ENCODE measurements at places on chromosomes 1 and 21.
A peak's percentile ranks its signal among the peaks of the same experiment; 100 is the strongest.

DNA sequence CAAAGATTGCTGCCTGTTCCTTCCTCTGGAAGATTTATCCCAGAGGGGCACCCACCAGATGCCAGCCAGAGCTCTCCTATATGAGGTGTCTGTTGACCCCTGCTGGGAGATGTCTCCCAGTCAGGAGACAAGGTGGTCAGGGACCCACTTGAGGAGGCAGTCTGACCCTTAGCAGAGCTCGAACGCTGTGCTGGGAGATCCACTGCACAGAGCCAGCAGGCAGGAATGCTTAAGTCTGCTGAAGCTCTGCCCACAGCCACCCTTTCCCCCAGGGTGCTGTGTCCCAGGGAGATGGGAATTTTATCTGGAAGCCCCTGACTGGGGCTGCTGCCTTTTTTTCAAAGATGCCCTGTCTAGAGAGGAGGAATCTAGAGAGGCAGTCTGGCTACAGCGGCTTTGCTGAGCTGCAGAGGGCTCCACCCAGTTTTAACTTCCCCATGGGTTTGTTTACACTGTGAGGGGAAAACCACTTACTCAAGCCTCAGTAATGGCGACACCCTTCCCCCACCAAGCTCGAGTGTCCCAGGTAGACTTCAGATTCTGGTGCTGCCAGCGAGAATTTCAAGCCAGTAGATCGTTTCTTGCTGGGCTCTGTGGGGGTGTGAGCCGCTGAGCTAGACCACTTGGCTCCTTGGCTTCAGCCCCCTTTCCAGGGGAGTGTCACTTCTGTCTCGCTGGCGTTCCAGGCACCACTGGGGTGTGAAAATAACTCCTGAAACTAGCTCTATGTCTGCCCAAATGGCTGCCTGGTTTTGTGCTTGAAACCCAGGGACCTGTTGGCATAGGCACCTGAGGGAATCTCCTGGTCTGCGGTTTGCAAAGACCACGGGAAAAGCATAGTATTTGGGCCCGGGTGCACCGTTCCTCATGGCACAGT, 51.1 kb upstream of the PDC start:
- no peak for DNase-seq

GRCh38 chr21:37564924-37565529, 198.5 kb downstream of the DYRK1A start:
- no peak for DNase-seq

DNA sequence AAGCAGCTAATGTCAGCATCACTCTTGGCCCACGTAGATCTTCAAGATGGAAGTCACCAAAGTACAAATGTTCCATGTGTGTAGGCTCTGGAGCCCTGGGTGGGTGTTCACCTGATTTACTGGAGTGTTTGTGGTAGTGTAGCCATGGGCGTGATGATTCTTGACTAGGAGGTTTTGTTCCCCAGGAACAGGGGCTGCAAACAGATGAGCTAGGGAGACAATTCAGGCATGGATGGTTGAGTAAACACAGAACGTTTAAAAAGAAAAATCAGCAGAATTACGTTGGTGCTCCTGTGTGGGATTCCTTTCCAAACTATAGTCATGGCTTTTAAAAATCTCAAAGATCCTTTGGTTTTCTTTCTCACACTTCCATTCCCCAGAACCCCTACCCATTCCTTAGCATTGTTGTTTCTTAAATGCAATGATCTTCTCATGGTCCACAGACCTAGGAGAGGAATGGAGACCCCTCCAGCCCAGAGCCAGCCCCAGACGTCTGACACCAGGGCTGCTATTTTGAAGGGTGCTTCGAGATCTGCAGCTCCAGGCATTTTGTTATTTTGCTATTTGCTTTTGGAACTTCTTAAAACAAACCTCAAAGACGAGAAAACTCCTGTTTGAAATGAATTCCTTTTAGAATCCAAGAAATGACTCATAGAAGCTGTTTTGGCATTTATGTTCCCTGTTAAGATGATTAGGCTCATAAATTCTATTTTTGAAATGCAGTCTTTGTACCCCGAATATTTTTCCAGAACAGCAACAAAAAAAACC, 115.1 kb downstream of the ETS2 start:
- DNase-seq: peak; percentile 61

DNA sequence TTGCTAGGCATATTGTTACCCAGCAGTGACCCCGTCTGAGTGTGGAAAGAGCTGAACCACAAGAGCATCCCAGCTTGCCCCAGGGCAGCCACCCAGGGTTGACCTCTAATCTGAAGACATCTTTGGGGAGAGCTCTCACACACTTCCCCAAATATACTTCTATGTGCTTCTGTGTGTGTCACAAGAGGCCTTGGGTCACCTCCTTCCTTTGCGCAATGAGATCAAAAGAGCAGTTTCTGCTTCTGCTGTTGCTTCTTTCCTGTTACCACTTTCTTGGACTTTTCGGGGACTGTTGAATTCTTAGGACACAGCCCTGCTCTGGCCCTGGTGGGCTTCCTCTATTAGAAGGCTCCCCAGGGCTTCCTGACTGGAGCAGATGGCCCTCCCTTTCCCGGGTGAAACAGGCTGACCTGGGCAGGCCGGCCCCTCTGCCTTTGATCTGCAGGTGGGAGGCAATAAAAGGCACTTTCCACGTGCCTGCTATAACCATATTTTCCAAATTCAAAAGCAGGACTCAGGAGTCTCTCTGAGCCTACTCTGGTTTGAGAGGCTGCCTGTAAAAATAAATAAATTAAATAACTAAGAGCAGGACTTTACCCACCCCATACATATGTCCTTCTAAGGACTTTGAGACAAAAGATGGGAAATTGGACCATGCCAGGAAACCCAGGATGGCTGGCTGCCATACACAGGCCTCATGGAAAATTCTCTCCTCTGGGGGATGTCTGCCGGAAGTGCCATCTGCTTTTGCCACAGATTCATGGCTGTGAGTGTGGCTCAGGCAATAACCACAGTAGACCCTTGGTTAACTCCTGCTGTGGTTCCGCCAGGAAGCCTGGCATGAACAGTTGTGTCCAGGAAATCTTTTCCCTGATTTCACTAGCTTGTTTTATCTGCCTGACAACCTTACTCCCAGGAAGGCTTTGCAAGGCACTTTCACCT, 28.3 kb upstream of the RCSD1 start:
- DNase-seq: no peak

GRCh38 chr1:99527078-99527477, 118.8 kb upstream of the PALMD start:
- DNase-seq: peak; percentile 34

GRCh38 chr21:37575580-37575979, 209.0 kb downstream of the DYRK1A start:
- no peak for DNase-seq

DNA sequence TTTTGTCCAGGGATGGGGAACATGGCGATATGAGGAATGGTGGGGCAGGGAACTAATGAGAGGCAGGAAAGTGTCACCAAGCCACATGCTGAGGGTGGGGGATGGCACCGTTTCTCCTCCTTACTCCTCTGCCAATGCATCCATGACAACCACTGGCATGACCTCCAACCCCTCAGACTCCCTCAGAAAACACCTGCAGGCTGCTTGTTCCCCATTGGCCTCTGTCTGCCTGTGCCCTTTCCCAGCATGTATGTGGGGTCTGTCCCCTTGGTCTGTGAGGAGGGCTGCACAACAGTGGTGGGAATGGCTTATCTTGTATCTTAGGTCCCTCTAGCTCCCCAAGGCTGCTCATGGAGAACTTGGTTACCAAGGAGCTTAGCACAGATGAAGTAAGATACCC, 137.2 kb upstream of the NGF start:
- DNase-seq: no peak

GRCh38 chr1:19427087-19427781, 58.1 kb downstream of the CAPZB start:
- peak; percentile 57 for DNase-seq

- DNase-seq: peak; percentile 34
Measured at GRCh38 chr1:30856260-30856790, 52.2 kb downstream of the SDC3 start.

GRCh38 chr1:172843444-172843843, 184.5 kb downstream of the FASLG start:
- no peak for DNase-seq

DNA sequence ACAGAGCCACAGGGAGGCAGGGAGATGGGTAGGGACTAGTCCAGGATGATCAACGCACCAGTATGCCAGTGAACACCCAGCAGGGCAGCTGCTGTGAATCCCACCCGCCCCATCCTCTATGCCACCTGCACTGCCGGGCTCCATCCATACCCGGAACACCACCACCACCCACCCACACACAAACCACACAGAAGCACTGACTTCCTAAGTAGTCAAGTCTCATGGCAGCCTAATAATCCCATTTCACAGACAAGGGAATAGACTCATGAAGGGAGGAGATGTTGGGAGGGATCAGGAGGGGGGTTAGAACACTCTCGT, 6.3 kb downstream of the DRAXIN start:
- no peak for DNase-seq

DNA sequence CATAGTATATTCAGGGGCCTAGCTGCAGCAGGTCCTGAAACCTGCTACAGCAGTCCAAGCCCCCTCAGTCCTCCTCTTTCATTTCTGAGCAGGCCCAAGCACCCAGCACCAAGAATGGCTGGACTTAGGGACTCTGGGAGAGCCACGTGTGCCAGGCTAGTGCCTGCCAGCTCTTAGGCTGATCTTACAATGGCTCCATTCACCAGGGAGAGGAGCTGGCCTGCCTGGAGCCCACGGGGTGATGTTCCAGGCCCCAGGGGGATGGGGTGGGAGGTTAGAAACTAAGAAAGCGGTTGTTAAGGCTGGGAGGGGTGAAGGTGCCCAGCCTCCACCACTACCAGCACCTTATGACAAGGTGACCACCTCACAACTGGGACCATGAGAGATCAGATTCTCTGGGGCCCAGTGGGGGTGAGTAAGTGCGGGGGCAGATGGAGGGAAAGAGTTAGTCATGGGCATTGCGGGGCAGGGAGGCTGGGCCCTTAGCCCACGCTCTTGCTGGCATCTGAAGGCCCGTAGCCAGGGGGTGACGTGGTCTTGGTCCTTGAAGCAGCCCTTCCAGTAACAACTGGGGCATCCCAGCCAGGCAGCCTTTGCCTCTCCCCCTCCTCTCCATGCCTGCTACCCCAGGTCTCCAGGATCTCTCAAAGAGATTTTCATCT, 30.3 kb upstream of the CLIC4 start:
- DNase-seq: no peak

- no peak for DNase-seq
Measured at GRCh38 chr1:209512821-209513220, 70.7 kb upstream of the CAMK1G start.

- no peak for DNase-seq
Measured at GRCh38 chr1:242428399-242429190, 95.9 kb downstream of the PLD5 start.

DNA sequence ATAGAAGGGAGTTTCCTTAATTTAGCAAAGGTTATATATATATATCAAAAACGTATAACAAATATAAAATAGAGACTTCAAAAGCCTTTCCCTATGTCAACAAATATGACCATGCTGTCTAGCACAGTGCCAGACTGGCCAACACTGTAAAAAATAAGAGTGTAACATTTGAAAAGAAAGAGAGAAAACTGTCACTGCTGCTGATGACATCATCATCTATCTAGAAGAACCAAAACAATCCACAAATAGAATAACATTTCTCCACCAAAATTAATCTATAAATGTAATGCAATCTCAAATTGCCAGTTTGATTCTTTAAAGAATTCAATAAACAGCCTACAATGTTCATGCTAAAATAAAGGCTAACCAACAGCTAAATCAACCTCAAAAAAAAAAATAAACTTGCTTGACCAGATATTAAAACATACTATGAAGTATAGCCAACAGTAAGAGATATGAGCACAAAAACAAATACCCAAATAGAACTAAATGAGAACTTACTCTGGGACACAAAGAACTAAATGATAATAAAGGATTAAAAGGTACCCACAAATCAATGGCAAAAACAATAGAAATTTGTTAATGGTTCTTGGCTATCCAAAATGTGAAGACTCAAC, 50.2 kb downstream of the ENAH start:
- no peak for DNase-seq

DNA sequence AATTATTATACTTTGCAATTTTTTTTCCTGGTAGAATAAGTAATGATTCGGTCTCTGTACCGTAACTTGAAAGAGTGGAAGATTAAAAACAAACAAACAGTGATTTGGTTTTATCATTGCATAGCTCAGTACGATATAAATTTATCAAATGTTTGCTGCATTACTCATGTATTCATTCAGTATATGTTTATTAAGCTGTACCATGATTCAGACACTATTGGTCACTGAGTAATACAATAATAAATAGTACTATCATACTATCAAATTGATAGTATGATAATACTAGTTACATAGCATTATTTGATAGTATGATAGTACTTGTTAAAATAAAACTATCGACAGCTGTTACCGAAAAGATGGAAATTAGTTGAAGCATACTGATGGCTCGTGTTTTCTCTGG, 12.1 kb downstream of the CENPF start:
- DNase-seq: no peak

DNA sequence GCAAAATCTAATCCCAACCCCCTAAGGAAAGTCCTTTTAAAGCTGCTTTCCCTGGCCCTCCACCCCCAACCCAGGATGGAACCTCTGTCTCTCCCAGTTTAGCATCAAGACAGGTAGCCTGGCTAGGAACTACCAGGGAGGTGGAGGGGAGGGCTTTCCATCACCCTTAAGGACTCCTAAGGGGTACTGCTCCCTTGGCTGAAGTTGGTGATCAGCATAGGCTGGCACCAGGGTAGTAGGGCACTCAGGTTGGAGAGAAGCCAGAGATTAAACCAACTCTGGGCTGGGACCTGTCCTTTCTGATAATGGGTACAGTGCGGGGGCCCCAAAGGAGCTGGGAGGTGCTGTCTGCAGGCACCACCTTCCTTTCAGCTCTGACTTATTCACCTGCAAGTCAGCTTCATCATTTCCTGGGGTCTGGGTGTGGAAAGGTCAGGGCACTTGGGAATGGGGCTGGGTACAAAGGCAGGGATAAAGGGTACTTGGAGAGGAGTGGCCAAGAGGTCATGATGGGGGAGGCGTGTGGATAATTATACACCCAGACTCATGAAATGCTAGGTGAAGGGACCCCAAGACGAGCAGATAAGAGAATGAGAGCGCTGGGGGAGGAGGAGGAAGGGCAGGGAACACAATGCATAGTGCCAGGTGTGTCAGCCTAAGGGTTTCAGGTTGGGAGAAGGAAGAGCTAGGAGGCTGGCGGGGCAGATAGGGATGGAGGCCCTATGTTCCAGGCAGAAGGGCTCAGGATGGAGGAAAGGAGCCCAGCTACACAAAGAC, 1.2 kb downstream of the ARHGEF2 start:
- DNase-seq: no peak

- no peak for DNase-seq
Measured at GRCh38 chr1:8689431-8690252, 127.8 kb downstream of the RERE start.

GRCh38 chr1:109901524-109902145, 9.0 kb upstream of the CSF1 start:
- DNase-seq: no peak

- DNase-seq: no peak
Measured at GRCh38 chr1:232471250-232471649, 158.7 kb downstream of the SIPA1L2 start.
